ENCODE measurements at places on chromosomes 4 and X.

GRCh38 chr4:12956026-12956425, 528.1 kb downstream of the RAB28 start:
- no peak for DNase-seq

- DNase-seq: no peak
These were observed 5.8 kb downstream of the MECP2 start for GRCh38 chrX:154091678-154092077.

DNA sequence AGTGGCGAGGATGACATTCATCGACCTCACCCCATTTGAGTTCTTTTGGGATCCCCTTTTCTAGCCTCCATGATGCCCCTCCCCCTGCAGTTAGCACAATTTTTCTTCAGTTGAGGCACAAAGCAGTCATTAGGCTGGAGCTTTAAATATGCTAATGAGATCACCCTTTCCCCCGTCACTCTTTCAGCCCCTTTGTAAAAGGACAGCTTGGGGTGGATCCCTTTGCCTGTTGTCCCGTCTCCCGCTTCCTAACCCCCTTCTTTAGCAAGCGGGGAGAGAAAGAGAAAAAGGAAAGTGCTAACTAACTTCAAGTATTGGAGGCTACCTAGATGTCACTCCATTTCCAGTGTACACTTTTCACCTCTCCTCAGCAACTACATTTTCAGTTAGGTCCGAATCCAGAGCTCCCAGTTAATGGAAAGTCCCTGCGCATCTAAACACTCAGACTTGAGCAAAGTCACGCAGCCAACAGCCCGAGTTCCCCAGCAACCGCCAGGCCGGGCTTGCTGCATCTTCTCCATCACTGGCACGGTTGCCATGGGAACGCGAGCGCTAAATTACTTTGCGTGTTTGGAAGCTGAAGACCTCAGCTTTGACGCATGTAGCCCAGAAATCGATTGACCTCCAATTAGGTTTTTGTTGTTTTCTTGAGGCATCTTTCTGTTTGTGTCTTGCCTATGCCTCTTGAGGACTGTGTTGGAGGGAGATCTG, 76.8 kb downstream of the RTL5 start:
- DNase-seq: no peak

DNA sequence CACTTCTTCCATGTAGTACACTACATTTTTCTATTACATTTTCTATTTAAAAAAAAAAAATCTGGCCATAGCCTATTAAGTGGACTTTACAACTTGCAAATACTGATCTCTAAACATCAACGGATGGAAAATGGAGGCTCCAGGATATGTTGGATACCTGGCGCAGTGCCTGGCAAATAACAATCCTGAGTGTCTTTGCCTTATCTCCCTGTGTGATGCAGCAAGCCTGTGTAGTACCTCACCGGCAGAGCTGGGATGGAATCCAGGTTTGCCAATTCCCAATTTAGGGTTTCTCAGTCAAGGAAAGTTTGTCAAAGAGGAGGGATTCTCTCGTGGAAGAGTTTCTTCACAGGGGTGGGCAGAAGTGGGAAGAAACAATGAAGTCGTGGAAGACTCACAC, 93.2 kb downstream of the KDR start:
- no peak for DNase-seq

DNA sequence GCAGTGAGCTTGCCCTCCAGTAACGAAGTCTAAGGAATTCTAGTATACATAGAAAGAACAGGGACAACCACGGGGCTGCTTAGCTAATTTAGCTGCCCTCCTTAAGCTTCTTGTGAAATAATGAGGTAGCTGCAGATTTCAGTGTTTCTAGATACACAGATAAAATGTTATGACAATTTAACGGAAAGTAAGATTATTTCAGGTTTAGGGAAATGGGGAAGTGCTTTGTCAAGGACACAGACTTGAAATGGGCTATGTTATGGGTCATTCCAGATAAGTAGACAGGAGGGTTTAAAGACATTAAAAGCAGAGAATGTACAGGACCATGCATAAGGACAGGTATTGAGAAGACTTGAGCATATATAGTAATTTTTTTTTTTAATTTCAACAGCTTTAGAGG, 34.2 kb upstream of the ZNF518B start:
- no peak for DNase-seq

GRCh38 chrX:9586992-9587392, 122.1 kb downstream of the TBL1X start:
- DNase-seq: no peak

DNA sequence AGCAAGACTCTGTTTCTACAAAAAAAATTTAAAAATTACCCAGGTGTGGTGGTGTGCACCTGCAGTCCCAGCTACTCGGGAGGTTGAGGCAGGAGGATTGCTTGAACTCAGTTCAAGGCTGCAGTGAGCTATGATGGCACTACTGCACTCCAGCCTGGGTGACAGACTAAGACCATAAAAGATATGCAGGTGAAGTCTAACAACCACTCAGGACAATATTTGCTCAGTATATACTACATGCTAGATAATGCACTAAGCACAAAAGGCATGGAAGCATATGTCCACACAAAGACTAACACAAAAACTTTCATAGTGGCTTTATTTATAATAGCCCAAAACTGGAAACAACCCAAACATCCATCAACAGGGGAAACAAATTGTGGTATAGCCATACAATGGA, 57.7 kb upstream of the TXK start:
- DNase-seq: no peak

GRCh38 chrX:124209792-124210576, 122.5 kb upstream of the TEX13D start:
- no peak for DNase-seq

DNA sequence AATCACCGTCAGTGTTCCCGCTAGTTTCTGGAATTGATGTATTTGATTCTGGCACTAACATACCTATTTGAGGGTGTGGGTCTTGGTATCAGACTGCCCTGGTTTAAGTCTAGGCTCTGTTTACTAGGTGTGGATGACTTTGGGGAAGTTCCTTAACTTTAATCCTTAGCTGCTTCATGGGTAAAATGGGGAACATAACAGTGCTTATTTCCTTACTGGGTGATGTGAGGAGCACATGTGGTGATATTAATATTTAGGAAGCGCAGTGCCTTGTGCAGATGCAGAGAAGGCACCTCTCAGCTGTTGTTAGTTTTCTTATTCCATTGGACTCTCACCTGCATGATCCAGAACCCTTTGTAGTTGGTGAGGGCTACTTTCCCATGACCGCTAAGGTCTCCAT, 17.1 kb downstream of the RNF4 start:
- no peak for DNase-seq

GRCh38 chr4:52685316-52685715, 26.2 kb upstream of the USP46 start:
- DNase-seq: no peak

DNA sequence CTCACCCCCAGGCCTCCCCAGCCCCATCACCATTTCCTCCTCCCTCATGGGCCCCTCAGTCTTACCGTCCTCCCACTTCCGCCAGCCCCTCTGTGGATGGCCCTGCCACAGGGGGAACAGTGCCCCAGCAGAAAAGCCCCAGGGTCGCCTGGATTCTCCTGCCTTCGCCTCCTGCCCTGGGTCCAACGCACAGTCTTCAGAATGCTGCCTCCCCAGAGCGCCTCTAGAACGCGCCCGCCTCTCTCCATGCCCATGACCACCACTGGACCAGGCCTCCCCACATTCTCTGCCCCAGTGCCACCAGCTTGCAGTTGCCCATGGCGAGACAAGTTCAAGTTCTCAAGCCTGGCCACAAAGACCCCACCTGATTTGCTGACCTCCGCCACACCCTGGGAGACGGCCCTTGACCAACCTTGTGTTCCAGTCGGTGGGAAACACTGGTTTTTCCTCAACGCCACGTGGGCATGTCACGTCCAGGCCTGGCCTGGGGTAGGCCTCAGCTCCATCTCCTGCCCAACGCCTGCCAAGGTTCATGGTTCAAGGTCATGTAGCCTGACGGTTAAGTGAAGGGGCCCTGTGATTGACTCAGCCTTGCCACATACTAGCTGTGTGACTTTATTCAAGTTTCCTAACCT, 634 bp upstream of the PLXNB3 start:
- no peak for DNase-seq

DNA sequence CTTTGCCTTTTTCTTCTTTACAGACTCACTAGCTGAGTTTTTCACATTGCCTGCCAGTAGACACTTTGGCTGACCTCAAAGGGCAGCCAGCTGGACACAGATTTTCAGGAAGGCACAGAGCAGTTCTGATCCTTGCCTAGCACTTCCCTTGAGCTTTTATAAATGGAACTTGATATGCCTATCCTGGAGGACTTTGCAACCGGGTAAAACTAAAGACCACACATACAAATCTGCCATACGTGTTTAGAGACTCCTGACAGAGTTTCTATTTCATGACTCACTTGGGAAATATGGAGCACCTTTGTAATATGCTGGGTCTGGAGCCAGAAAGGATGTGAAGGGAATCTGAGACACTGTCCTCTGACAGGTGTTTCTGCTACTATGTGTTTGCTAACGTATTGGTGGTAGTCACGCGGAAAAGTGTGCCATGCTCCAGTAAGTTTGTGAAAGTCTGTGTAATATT, 56.7 kb upstream of the RASSF6 start:
- peak; percentile 76 for DNase-seq

DNA sequence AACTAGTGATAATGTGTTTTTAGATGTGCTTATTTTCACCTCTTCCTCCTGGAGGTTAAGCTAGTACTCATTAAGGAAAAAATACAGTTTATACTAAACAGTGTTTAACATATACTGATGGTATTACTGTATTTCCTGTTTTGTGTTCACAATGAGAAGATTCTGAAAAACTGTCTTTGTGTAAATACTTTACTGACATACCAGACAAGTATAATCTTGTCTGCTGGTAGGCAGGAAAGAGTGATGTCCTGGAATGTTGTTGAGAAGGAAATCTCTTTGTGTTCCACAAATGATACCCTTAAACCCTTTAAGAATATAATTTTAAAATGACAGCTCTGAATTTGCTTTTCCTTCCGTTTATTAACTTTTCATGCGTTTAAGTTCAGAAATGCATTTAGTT, 205.5 kb upstream of the NUDT6 start:
- DNase-seq: no peak

DNA sequence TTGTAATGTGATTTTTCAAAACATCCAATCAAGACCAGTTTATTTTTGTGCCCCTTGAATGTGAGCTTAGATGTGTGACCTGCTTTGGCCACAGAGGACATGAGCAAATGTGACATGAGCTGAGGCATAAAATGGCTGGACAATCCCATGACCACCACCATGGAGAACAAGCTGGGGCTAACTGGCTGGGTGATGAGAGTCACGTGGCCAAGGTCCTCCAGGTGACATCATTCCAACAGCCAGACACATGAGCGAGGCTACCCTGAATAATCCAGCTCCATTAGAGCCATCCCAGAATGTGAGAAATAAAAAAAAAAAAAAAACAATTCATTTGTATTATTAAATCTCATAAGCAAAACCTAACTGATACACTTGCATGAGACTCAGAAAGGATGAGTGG, 90.4 kb upstream of the LDB2 start:
- DNase-seq: no peak

- DNase-seq: no peak
These were observed 96.5 kb downstream of the WWC2 start for GRCh38 chr4:183195534-183195933.

GRCh38 chr4:170875868-170876267, 786.1 kb upstream of the AADAT start:
- no peak for DNase-seq

- no peak for DNase-seq
These were observed 79.5 kb downstream of the AFF1 start for GRCh38 chr4:87014284-87014782.

- DNase-seq: no peak
These were observed 23.1 kb downstream of the MAGEA8 start for GRCh38 chrX:149903889-149904748.

- DNase-seq: no peak
These were observed 89.9 kb downstream of the EFHC2 start for GRCh38 chrX:44253575-44253942.

- DNase-seq: no peak
These were observed 152.6 kb downstream of the VCX3A start for GRCh38 chrX:6382284-6382683.

- no peak for DNase-seq
These were observed 10.0 kb upstream of the OPHN1 start for GRCh38 chrX:68443155-68443868.

DNA sequence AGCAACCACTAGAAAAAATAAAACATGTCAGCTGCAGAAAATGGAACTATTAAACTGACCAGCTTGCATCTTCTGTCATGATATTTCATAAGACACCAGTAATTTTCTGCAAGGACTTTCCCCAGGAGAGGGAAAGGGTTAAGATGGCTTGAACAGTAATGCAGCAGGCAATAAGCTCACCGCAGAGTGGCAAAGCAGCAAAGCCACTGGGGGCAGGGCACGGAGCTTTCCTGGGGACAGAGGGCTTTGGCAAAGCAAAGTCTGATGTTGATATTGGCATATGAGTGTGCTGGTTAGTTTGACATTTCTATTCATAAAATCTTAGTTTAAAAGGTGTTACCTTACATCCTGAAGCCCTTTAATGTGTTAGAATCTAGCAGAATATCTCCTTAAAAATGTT, 55.1 kb upstream of the NAP1L5 start:
- DNase-seq: no peak

DNA sequence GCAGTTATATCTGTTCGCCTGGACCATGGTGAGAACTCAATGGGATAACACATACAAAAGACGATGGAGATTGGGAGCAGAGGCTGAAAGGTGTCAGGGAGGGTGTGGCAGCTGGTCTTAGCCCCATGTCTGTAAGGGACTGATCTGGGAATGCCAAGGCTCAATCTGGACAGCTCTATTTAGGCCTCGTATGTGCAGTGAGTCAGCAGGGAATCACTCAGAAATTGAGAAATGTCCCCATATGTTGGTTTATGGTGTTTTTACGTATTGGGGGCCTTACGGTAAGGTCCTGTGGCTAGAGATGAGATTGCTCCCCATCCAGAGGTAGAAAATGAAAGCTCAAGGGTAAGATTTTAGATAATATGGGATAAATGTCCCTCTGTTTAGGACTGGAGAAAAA, 71.4 kb upstream of the TTC29 start:
- no peak for DNase-seq

GRCh38 chr4:1772853-1773538, 20.1 kb upstream of the FGFR3 start:
- DNase-seq: no peak

DNA sequence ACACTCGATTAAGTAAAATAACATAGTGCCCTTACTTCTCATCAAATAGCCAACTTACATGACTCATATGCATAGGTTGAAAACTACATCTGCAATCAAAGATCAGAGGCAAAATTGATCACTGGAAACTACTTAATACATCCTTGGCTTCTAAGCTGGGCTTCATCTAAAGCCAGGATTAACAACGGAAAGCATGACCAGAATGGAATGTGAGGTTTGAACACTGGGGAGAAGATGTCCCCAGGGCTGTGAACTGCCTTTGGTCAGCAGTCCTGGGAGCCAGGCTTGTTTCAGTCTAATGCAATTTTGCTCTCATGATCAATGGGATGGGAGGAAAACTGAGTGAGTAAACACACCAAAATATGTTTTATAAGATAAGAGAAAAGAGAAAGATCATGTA, 192.5 kb upstream of the TTC29 start:
- no peak for DNase-seq

Data from NCI-H526 treated with DMSO at 0.1 percent for 48 hours (cell line).